ENCODE measurements at places on chromosomes 7 and 10.

- DNase-seq: no peak
These were observed 104.6 kb downstream of the MLLT10 start for GRCh38 chr10:21638681-21639080.

GRCh38 chr10:102802920-102803534, 34.2 kb downstream of the CYP17A1 start:
- DNase-seq: no peak

DNA sequence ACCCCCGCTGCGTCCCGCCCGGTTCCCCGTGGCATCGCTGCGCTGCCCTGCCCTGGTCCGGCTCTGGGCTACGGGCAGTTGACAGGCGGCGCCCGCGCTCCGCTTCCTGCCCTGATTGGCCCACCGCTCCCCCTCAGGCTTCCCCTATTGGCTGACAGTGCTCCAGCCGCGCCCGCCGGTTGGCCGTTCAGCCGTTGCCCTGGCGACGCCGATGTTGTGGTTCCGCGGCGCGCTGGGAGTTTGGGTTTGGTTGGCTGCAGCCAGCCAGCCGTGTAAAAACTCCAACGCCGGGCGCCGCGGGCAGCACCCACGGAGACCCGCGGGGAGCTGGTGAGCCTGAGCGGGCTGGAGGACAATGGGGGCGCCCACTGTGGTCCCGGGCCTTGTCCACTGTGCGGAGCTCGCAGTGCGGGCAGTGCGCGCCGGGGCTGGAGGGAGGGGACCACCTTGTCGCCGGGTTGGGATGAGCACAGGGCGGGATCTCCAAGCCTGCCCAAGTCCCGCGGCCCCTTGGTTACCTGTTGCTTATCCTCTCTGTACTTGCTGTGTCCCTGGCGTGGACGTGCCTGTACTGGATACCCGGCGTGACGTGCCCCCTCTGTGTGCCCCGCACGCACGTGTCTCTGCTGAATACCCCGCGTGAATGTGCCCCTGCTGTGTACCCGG, at the start of gene C7orf57:
C7orf57 (plus strand) TSS at position 243 of the 666 bp plus-strand sequence. CDS start 766 bp downstream, outside the sequence.
- peak; percentile 95 for DNase-seq

- DNase-seq: no peak
These were observed 74.1 kb downstream of the RALA start for GRCh38 chr7:39697483-39697882.

GRCh38 chr7:1287752-1288201, 55.1 kb downstream of the UNCX start:
- DNase-seq: no peak

DNA sequence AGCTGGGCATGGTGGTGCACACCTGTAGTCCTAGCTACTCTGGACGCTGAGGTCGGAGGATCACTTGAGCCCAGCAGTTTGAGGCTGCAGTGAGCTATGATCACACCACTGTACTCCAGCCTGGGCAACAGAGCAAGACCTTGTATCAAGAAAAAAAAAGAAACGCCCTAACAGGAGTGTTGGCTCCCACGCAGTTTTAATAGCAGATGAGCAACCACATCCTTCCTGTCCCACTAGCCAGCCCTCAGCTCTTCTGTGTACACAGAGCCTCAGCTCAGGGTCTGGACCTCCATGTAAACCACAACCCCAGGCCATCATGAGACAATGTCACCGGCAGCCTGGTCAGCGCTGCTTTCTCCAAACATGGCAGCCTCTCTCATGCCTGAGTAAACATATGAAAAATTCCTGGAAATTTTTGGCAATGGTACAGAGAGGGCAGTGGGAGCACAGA, 108.2 kb downstream of the PIP4K2A start:
- no peak for DNase-seq

DNA sequence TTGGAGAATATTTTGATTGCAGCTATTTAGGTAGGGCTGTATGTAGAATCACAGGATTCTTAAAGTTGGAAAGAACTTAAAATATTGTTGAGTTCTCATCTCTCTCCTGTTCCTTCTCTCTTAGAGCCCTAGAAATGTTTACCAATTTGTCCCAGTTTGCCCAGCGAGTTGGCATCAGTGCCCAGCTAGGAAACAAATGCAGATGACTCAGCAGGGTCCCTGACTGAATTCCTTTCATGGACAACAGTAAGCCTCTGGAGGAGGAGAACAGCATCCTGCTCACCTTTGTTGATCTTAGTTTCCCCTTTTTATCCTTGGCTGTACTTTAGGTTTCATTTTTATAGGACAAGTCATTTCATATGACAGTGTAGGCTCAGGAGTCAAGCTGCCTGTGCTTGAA, 89.3 kb downstream of the SEC23IP start:
- no peak for DNase-seq

DNA sequence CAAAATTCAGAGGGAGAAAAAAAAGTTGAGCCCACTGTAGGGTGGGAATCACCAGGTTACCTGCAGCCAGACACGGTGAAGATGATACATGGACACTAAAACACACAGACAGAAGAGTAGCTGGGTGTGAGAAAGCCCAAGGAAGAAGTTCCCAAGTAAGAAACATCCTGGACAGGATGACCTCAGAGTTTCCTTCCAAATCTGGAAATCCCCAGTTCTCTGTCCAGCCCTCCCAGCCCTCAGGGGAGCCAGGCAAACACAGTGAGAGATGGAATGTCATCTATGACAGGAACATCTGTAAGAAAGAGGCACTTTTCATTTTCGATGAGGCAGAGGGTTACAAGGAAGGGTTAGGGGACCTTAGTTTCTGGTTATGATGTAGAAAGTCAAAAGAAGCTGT, 125.1 kb upstream of the LYZL1 start:
- DNase-seq: no peak

GRCh38 chr10:6565588-6565987, 14.5 kb downstream of the PRKCQ start:
- DNase-seq: no peak

- DNase-seq: no peak
These were observed 12.6 kb downstream of the CYP26A1 start for GRCh38 chr10:93086289-93086688.

- DNase-seq: no peak
These were observed 52.9 kb downstream of the CYP2C9 start for GRCh38 chr10:94991243-94991888.

DNA sequence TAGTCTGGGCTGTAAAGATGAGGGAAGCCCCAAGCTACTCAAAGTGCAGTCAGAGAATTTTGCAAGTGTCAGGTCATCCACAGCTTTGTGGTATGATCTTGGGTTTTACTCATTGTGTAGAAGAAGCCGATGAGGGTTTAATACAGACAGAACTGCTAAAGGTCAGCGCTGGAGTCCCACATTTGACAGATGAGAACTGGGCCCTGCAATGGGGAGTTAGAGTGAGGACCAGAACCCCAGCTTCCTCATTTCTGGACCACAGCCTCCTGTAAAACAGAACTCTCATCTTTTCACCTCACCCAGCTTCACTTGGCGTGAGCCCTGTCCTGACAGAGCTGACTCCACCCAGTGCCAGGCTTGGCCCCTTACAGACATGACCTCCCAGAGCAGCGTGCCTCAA, 20.1 kb downstream of the LRRC20 start:
- DNase-seq: no peak

DNA sequence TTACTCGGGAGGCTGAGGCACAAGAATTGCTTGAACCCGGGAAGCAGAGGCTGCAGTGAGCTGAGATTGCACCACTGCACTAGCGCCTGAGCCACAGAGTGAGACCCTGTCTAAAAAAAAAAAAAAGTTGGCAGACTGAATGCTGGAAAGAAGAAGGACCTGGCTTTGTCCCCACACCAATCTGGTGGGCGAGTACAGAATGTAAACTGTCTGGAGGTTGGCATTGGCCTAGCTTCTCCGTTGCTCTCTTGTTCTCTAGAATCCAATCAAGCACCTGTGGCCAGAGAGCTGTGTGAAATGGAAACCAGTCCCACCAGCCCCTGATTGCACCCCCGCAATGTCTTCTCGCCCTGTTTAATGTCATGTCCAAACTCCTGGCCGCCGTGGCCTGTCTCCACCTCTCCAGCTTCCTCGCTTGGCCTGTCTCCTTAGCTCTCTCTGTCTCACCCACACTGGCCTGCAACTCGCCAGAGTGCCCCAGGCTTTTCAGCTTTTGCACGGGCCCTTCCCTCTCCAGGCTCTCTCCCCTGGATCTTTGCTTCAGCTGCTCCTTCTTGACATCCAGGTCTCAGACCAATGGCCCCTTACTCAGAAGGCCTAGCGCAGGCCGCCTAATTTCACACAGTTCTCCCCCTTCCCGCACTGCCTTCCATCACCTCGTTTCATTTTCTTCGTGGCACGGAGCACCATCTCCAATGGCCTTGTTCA, 670 bp upstream of the AGK start:
- no peak for DNase-seq

- peak; percentile 49 for DNase-seq
These were observed 323.8 kb downstream of the DPP6 start for GRCh38 chr7:154375956-154376355.

DNA sequence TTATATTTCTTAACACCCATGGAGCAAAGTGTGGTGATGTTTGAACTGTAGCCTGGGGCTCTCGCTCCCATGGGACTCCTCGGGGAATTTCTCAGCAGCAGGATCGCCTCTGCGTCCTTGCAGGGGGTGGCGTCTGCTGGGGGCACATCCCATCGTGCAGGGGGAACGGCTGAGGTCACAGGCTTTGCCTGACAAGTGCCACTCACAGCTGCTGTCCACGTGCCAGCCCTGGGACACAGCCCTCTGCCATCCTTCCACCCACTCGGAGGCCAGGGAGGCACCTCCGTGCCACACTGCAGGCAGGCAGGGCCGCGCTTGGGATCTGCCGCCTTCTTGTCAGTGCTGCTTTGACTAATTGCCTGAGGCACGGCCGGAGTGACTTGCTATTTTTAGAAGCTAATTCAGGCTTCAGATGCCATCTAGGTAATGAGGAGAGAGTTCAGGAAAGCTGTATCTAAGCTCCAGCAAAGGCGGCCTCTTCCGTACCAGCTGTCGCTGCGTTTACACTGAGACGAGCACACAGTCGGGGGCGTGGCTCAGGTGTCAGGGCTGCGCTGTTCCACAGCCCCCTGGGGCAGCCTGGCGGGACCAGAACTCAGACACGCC, 45.7 kb downstream of the PITRM1 start:
- DNase-seq: peak; percentile 86

DNA sequence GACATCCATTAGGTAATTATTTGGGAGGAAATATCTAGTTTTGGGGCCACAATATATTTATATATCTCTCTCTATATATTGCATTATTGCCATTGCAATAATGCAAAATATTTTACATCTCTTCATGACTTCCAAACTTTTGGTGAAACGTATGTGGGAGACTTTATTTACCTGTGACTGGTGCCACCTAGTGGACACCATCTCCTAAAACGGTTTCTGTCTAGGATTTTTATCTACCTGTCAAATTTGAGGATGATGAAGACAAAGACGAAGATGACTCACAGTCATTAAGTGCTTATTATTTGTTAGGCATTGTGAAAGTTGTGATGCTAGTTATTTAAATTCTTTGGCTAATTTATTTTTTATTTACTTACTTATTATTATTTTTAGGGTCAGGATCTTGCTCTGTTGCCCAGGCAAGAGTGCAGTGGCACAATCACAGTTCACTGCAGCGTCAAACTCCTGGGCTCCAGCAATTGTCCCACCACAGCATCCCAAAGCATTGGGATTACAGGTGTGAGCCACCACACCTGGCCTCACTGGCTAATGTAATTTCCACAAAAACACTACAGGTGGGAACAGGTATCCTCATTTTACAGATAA, 18.7 kb upstream of the CBLL1 start:
- DNase-seq: peak; percentile 73

DNA sequence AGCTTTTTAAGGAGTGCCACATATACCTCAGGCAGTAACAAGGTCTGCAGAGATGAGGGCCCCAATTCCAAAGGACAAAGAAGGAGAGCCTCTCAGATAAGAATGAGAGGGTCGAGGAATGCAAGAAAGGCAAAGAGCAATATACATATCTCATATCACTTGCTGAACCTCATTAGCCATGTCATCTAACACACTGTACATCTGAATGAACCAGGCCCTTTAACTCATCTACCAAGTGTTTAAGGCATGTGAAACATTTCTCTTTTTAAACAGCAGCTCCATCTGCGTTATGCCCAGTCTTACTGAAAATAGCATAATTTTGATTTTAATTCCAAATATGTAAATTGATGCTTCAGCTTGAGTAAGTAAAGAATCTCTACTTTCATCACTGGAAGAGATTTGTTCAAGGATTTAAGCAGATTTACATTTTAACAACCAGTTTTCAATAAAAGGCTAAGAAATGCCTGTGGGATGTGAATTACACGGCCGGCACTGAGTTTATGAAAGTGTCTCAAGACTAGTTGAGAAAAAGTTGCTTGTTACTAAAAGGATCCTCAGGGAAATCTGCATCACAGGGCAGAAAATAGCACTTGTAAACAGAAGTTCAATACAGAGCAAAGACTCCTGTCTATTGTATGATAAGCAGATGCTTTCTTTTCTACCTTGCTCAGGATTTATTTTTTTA, 123.8 kb upstream of the SLC26A5 start:
- DNase-seq: no peak

DNA sequence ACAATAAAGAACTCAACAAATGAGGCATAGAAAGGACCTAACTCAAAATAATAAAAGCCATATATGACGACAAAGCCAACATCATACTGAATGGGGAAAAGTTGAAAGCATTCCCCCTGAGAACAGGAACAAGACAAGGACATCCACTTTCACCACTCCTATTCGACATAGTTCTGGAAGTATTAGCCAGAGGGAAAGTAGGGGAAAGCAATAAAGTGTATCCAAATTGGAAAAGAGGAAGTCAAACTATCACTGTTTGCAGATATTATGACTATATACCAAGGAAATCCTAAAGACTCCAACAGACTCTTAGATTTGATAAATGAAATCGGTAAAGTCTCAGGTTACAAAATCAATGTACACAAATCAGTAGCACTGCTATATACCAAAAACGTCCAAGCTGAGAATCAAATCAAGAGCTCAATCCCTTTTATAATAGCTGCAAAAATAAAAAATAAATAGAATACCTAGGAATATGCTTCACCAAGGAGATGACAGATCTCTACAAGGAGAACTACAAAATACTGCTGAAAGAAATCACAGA, 4.8 kb downstream of the ANXA7 start:
- DNase-seq: no peak

DNA sequence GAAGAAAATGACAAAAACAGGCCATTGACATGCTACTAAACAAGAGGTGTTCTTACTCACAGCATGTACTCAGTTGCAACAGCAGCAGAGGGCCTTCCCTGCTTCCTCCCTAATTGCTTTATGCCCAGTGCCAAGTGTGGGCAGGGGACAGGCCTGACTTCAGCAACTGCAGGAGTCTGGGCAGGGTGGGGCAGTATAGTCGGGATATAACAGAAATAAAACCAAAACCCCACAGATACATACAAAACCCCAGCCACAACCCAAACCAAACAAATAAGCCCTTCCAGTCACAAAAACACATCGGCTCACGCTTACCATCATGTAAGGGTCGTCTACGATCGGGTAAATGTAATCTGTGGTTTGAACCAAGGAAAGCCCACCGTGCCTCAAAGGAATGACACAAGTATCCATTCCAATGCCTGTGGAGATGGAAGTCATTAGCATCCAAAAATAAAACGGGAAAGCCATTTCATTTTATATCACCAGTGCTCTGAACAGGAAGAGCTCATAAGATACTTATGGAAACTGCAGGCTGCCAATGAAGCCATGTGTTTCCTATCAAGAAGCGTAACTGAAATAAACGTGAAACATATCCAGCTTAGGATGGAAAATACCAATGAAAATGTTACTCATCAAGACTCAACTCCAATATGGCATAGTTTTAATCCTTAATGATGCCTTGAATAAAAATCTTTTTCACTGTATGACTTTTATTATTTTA, 9.5 kb downstream of the SEPHS1 start:
- peak; percentile 81 for DNase-seq

GRCh38 chr10:45256246-45256645, 59.2 kb downstream of the OR13A1 start:
- no peak for DNase-seq

- peak; percentile 52 for DNase-seq
These were observed 146.5 kb downstream of the TMEM178B start for GRCh38 chr7:141220263-141220880.
